ENCODE measurements at places on chromosomes 13 and 19.

DNA sequence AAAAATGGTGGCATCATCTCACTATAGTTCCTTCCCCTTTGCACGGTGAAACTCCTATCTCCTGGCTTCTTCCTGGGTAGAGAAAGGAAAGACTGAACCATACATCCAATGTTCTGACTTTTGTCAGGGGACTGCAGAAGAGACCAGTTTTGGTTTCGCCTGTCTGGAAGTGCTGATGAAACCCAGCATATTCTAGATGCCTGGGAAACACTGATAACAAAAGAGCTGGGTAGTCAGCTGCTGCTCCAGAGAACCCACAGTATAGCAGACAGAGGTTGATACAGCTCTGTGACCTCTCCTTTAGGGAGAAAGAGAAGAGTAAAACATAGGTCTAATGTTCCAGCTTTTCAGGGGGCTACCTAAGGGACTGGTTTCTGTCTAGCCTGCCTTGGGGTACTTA lies 695.3 kb downstream of the DIAPH3 start:
- DNase-seq, result no peak

- DNase-seq, result no peak
Observed at GRCh38 chr13:60227158-60227557, 63.4 kb upstream of the DIAPH3 start.

GRCh38 chr19:4229179-4229931 lies at the start of gene EBI3:
TSS of gene EBI3 (plus strand) at chr19:4229523. CDS start at chr19:4229551, 28 bp downstream.
- DNase-seq, result peak; percentile 78

DNA sequence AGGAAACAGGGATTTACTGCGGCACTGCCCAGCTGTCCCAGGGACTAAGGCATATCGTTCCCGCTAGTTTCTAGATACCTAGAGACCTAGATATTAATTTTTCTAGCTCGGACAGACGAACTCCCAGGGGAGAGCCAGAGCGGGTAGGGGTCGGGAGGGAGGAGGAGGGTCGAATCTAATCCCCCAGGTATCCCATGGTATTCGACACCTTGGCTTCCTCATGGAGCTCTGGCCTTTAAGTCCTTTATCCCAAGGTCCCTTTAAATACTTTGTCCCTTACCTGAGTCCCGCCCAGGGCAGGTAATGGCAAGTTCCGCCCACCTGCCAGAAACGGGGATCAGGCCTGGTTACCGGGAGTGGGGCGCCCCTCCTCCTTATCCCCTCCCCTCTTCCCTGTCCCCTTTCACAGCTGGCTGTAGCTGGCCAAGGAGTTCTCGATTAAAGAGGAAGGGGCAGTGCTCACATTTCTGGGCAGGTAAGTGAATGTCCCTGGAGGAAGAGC lies at the start of gene PRRG2:
Gene PRRG2, plus strand, starts transcription at position 310 of the 502 bp plus-strand sequence. CDS start 1,904 bp downstream, outside the sequence.
- no peak for DNase-seq

DNA sequence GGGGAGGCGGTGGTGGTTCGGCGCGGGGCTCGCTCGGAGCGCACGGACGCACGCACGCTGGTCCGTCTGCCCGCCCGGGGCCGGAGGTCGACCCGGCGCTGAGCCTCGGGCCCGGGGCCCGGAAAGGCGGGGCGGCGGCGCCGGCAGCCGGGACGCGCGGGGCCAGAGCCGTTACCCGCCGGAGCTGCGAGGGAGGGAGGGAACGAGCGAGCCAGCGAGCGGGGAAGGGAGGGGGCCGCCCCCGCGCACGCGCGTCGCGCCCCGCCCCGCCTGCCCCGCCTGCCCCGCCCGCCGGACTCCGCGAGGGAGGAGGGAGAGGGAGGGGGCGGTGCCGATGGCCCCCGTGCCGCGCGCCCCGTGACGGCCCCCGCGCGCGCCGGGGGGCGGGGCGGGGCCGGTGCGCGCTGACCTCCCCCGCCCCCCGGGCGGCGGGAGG lies 15.0 kb downstream of the CIC start:
- DNase-seq, result peak; percentile 88

DNA sequence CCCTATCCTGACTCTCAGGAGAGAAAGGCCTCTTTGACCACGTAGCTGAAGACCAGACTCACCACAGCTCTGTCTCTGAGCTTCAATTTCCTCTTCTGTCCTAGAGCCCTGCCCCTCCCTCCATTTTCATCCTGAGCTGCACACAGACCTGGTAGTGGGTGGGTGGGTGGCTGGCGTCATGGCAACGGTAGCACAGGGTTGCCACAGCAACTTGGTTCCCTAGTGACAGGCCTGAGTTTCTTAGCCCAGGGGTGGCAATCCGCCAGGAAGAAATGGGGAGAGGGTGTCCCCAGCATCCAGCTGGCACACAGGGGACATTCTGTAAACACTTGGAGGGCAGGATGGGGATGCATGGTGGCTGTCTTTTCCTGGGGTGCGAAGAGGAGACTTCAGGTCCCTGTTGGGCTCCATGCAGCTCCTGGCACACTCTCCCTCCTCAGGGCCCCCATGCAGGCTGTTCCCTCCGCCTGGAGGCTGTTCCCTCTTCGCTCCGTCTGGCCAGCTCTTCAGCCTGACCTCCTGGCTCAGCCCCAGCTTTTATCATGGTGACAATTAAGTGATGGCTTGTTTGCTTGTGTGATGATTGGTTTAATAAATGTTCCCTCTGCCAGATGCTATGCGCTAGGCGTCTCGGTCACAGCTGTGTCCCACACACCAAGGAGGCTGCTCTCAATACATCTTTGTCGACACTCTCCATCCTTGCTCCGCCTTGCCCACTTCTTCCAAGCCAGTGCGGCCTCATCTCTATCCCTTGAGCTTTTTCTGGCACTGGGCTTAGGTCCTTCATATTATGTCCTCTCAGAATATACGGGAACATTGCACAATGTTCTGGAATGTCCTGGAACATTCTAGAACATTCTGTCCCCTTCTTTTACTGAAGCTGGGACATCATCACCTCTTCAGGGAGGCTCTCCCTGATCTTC lies 7.4 kb upstream of the KLHL26 start:
- DNase-seq, result no peak

GRCh38 chr13:22064854-22065620 lies 394.2 kb downstream of the FGF9 start:
- no peak for DNase-seq

- no peak for DNase-seq
Observed at GRCh38 chr19:5139583-5140325, 170.8 kb downstream of the KDM4B start.

DNA sequence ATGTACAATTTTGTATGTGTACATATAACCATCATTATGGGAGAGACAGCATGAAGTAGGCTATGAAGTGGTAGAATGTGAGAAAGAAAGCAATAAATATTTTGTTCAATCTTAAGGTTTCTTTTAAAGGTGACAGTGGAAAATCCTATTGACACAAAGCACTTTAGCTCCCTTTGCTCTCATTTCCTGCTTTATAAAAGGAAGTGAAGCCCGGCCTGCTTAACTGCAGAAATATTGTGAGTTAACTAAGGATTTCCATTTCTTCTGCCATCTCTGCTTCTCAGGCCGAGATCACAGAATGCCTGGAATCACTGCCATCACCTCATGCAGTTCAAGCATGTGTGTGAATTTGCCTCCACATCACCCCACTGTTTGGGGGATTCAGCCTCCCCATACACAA lies 83.5 kb downstream of the FRY start:
- no peak for DNase-seq

DNA sequence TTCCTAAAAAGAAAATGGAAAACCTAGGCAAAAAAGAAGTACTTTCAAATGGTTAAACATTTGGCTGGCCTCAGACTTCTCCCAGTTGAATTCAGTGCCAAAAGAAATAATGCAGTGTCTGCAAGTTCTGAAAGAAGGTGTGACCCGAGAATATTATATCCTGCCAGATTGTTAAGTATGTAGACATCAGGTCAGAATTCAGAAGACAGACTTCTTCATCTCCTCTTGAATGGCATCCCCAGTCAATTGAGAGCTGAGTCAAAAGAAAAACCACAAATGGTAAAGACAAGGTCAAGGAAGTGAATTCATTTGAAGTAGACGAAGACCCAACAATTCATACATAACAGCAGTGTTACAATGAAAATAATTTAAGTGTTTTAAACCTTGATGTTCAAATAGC lies 194.5 kb downstream of the NBEA start:
- DNase-seq, result no peak

DNA sequence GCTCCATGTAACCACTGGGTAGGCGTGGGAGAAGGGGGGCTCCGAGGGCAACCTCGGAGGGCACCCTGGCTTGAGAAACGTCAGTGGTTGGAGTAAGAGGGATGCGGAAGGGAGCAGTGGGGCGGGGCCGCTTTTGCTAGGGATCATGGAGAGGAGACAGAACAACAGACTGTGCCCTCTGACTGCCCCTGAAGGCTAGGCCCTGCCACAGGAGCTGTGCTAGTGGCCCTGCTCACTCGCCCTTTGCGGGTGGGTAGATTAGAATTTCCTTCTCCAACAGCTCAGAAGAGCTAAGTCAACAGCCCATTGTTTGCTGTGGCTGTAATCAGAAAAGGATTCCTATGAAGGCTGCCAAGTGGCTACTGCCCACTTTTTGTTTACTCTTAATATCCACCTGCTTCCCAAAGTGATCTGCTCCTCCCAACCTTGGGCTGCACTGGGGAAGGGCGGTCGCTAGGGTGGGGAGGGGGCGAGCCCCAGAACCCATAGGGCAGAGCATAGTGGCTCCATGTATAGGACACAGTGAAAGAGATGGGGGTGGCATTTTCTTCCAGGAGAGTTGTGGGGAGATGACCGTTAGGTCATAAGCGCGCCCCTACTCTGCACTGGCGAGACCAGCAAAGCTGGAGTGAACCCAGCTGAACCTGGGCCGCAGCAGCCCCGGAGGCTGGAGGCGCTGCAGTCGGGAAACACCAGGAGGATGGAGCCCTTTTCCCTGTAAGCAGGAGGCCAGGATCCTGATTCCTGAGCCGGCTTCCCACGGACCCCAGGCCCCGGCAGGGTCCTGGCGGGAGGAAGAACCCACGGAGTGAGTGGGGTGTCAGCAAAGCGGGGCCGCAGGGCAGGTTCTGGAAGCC lies 1.9 kb upstream of the C1QTNF9 start:
- no peak for DNase-seq

DNA sequence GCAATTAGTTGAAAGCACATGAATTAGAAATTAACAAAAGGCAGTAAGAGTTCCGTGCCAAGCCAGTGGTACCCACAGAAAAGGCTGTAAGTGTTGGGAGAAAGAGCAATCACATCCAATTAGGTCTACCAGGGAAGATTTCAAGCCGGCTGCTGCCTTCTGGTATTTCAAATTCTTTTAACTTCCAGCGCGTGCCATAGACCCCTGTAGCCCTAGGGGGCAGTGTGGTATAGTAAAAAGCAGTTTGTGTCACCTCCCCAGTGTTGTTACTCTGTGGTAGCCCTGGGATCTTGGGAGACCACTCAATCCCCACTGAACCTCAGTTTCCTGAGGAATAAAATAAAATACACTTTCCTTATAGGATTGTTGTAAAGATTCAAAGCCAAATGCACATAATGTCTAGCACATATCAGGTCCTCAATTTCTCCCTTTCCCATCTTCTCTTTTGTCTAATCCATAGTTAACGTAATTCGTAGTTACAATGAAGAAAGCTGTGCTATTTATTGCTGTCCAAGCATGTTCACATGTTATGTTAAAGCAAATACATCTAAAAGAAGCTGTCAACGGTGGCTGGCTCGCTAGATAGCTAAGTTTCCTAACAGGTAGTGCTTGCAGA lies 230.2 kb downstream of the TDRD3 start:
- peak; percentile 30 for DNase-seq

- no peak for DNase-seq
Observed at GRCh38 chr19:44732235-44733014, 16.1 kb upstream of the BCL3 start.

GRCh38 chr13:84865783-84866221 lies 933.4 kb downstream of the SLITRK6 start:
- no peak for DNase-seq

GRCh38 chr13:49225223-49226042 lies 5.3 kb downstream of the MLNR start:
- no peak for DNase-seq

- no peak for DNase-seq
Observed at GRCh38 chr13:96003304-96003703, 49.9 kb downstream of the UGGT2 start.

GRCh38 chr13:42041684-42042035 lies 6.8 kb upstream of the DGKH start:
- no peak for DNase-seq

- no peak for DNase-seq
Observed at GRCh38 chr13:96783511-96783910, 210.8 kb downstream of the OXGR1 start.

- no peak for DNase-seq
Observed at GRCh38 chr13:92719868-92720267, 506.7 kb upstream of the GPC6 start.

GRCh38 chr13:45046445-45046844 lies 57.1 kb downstream of the GPALPP1 start:
- DNase-seq, result no peak

- no peak for DNase-seq
Observed at GRCh38 chr13:100129605-100130004, 40.7 kb downstream of the PCCA start.

GRCh38 chr19:51014242-51014641 lies 5.3 kb downstream of the KLK10 start:
- DNase-seq, result no peak

DNA sequence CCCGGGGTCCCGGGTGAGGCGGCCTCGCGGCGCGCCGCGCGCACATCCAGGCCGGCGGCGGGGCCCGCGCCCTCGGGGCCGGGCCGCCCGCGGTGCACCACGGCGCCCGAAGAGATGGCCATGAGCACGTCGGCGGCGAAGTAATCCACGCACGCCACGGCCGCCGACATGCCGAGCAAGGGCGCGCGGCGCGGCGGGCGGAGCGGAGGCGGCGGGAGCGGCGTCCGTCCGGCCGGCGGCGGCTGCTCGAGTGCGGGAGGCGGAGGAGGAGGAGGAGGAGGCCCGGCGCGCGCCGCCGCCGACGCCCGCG lies at the start of gene KLF16:
Gene KLF16, minus strand, starts transcription at position 252 of the 310 bp plus-strand sequence. Its CDS starts 82 bp downstream, at position 170.
- DNase-seq, result no peak

- peak; percentile 86 for DNase-seq
Observed at GRCh38 chr19:7394731-7395359, 46.1 kb downstream of the ARHGEF18 start.

DNA sequence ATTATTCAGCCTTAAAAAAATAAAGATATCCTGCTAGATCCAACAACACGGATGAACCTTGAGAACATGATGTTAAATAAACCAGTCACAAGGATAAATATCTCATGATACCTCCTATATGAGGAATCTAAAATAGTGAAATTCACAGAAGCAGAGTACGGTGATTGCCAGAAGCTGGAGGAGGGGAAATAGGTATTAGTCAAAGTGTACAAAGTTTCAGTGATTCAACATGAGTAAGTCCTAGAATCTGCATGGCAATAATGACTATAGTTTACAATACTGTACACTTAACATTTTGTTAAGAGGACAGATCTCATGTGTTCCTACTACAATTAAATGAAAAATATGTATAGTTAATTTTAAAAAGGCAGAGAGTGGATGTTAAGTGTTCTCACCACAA lies 206.6 kb upstream of the SLC10A2 start:
- DNase-seq, result no peak

Measured in stimulated activated CD4-positive, alpha-beta T cell treated with anti-CD3 and anti-CD28 coated beads, Interleukin-15, amount 100 ng/mL, for 24 hours (primary cell).